ENCODE measurements at places on chromosomes 1 and 21.

GRCh38 chr1:57411262-57411661, 12.6 kb downstream of the DAB1 start:
- DNase-seq, result peak; percentile 65

GRCh38 chr1:51359879-51360278, 29.5 kb upstream of the TTC39A start:
- DNase-seq, result no peak

GRCh38 chr1:206486995-206487788, 16.9 kb downstream of the IKBKE start:
- DNase-seq, result no peak

DNA sequence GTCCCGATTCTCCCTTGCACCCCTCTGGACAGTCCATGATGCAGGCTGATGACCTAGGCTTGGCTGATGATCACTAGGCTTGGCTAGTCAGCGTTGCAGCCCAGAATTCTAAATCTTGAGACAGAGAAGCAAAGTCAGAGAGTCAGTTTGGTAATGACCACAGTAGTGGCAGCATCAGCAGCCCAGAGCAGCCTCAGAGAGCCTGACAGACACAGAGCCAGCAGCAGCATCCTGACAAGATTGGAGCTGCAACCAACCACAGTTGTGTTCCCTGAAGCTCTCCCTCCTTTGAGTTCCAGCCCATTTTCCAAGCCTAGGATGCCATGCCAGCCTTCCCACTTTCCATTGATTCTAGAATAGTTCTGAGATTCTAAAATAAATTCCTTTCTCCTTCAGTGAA, 16.8 kb upstream of the ITLN1 start:
- DNase-seq, result no peak

- no peak for DNase-seq
Observed at GRCh38 chr1:29258976-29259801, 22.9 kb downstream of the PTPRU start.

DNA sequence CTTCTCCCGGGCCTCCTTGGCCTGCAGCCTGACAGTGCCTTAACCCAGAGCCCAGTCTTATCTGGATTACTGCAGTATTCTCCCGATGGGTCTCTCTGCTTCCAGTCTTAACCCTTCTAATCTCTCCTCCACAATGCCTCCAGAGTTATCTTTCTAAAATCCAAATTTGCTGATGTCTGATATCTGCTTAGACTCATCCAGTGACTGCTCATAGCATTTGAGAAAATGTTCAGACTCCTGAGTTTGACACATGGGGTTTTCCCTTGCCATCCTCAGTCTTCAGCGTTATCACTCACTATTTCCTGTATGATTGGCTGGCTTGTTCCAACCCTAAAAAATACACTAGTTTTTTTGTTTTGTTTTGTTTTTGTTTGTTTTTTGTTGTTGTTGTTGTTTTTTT, 102.0 kb downstream of the FMN2 start:
- DNase-seq, result no peak

- DNase-seq, result peak; percentile 70
Observed at GRCh38 chr1:201656311-201657032, 117.5 kb downstream of the NAV1 start.

GRCh38 chr1:23477359-23478144, 6.4 kb downstream of the ASAP3 start:
- DNase-seq, result no peak

GRCh38 chr1:19750101-19750881, 49.4 kb downstream of the TMCO4 start:
- peak; percentile 39 for DNase-seq

GRCh38 chr1:151813271-151813977, 8.2 kb upstream of the LINGO4 start:
- DNase-seq, result no peak

DNA sequence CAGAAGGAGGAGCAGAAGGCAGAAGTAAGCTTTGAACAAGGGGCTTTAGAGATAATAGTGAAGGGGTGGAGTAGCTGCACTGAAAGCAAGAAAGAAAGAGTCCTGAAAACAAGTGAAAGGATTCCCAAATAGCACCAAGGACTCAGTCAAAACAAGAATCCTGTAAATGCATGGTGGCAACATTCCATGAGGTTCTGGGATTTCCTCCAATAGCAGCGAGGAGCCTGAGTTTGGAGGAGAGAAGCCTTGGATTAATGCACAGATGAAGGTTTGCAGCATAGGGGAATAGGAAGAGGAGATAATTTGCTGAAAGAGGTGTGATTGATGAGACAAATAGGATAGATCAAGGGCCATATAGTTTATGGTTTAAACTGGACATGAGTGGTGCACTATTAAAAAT, 10.9 kb downstream of the KRTAP22-2 start:
- DNase-seq, result no peak

DNA sequence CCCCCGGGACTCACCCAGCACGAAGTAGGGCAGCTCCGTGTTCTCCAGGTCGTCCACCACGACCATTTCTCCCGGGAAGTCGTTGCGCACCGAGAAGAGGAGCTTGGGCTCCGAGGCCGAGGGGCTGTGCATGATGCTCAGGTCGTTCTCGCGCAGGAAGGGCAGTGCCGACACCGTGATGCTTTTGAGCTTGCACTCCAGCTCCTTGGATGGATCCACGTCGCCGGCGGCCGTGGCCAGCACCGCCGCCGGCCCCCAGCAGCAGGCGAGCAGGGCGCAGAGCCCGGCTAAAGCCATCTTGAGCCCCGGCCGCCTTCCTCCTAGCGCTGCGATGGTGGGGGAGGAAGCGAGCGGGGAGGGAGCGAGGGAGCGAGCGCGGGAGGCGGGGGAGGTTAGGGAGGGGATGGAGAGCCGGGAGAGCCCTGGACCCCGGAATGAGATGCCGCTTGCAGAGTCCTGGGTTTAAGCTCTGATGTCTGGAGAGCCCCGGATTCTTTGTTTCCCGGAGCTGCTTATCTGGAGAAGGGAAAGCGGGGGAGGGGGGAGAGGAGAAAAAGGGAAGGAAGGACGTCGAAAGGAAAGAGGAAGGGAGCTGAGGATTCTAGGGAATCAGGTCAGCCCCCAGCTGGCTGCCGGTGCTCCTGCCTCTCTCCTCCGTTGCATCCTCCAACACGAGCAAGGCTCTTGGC, at the start of gene ASTN1:
Gene ASTN1, minus strand, starts transcription at position 333 of the 689 bp plus-strand sequence. Its CDS starts 36 bp downstream, at position 297.
- no peak for DNase-seq

- no peak for DNase-seq
Observed at GRCh38 chr1:9038881-9039760, 12.9 kb upstream of the SLC2A7 start.

- no peak for DNase-seq
Observed at GRCh38 chr1:220325306-220325995, 53.2 kb upstream of the RAB3GAP2 start.

- DNase-seq, result peak; percentile 53
Observed at GRCh38 chr1:9891207-9891606, 18.9 kb downstream of the CTNNBIP1 start.

GRCh38 chr21:45618846-45619485, 24.6 kb upstream of the PCBP3 start:
- no peak for DNase-seq

DNA sequence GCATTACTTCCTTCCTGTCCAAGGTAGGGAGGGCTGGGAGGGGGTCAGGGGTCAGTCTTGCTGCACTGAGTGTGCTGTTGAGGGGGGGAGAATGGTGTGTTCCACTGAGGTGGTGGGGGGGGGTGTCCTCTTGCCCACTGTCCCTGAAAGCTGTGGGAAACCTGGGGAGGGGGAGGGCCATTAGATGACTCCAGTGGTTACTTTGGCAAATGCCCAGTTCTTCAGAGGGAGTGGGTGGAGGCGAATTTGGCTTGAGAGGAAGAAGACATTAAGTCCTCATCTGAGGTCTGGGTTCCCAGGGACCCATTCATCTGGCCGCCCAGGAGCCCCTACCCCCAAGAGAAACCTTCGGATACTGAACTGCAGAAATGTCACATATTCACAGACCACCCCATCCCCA, 36.2 kb downstream of the MEF2D start:
- DNase-seq, result no peak

- DNase-seq, result no peak
Observed at GRCh38 chr1:85065550-85065949, 17.2 kb upstream of the MCOLN3 start.

DNA sequence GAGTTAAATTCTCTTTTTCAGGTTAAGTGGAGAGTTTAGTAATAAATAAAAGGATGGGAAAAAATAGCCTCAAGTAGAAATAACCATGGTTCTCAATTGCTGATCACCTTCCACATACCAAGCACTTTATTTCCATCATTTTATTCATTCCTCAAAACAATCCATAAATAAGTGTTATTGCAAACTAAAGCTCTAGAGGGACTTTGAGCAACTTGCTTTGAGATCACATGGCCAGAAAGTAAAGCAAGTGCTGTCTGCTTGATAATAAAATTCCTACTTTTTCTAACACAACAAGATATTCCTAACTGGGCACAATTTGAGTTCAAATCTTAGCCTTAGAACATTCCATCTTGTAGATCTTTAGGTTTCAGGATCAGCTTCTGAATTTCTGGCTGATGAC, 97.1 kb upstream of the C1orf87 start:
- DNase-seq, result no peak

GRCh38 chr1:28136922-28137613, 39.4 kb downstream of the PTAFR start:
- peak; percentile 6 for DNase-seq

GRCh38 chr1:67969446-67969845, 81.0 kb downstream of the DIRAS3 start:
- DNase-seq, result no peak

GRCh38 chr1:25875856-25876692, 566 bp upstream of the PAQR7 start:
- DNase-seq, result no peak

GRCh38 chr21:35646606-35647005, 413.7 kb downstream of the SETD4 start:
- no peak for DNase-seq

- DNase-seq, result peak; percentile 54
Observed at GRCh38 chr21:27677546-27677945, 710.7 kb upstream of the ADAMTS5 start.

- DNase-seq, result no peak
Observed at GRCh38 chr1:223323491-223324484, 40.2 kb downstream of the SUSD4 start.

- peak; percentile 32 for DNase-seq
Observed at GRCh38 chr1:217040711-217041455, 317.7 kb upstream of the ESRRG start.

GRCh38 chr1:27018316-27018715, 5.7 kb upstream of the TENT5B start:
- DNase-seq, result no peak

GRCh38 chr1:53552146-53552861, 93.1 kb downstream of the DMRTB1 start:
- DNase-seq, result peak; percentile 46

All from fibroblast of skin of right quadriceps (primary cell).